ENCODE measurements at places on chromosomes 11 and 22. TPM values are rescaled to one million over a fixed set of nuclear protein-coding genes. Genes with fewer than 3 reads are reported as not detected.

DPP3 gene
- polyA plus RNA-seq, result 28.8 TPM

- no peak for DNase-seq
- no peak overlapping the region for H3K4me3 ChIP-seq
- H3K4me1 ChIP-seq, result no peaks in the 10 kb centered on the region
- H3K36me3 ChIP-seq, result no peaks in the 10 kb centered on the region
- H3K27ac ChIP-seq, result no peak overlapping the region
Measured at GRCh38 chr11:79174045-79175008, 266.5 kb downstream of the TENM4 start.

- DNase-seq, result no peak
- no peaks in the 10 kb centered on the region for H3K36me3 ChIP-seq
- H3K27me3 ChIP-seq, result no peaks in the 10 kb centered on the region
- no peak overlapping the region for H3K4me3 ChIP-seq
Measured at GRCh38 chr11:132556316-132556715, 976.0 kb downstream of the OPCML start.

DNA sequence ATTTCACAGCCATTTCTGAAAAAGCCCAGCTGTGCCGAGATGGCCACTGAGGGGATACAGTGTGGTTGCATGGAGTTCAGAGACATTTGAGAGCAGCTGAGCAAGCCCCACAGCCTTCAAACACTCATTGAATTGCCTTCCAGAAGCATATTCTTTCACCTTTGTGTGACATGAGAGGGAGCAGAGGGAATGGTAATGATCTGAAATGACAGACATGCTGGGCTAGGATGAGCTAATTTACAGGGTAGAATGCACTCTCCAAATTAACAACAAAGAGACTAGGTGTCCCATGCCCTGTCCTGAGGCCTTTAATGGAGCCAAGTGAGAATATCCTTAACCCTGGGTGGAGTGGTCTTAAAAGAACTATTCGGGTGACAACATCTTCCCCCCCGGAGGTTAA lies 585.4 kb downstream of the NELL1 start:
- H3K27ac ChIP-seq, result no peak overlapping the region
- H3K4me3 ChIP-seq, result no peak overlapping the region
- no peaks in the 10 kb centered on the region for H3K4me1 ChIP-seq

DNA sequence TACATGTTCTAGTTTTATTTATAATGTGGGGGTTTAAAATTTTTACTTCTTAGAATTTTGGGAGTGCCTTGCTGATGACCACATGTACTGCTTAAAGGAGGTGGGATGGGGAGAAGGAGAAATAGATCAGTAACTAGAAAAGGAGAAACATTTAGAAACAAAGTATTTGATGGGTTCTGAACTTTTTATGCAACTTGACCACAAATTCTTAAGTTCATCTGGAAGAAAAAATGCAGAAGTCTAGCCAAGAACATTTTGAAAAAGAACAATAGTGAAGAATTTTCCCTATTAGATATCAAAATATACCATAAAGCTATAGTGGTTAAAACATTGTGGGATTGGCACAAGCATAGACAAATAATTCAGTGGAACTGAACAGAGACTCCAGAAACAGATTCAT lies 73.3 kb upstream of the AMPD3 start:
- DNase-seq, result no peak
- no peak overlapping the region for H3K4me3 ChIP-seq
- H3K4me1 ChIP-seq, result no peaks in the 10 kb centered on the region
- H3K27ac ChIP-seq, result no peak overlapping the region
- no peaks in the 10 kb centered on the region for H3K36me3 ChIP-seq

- H3K4me1 ChIP-seq, result peaks cover 35% of the 10 kb centered on the region
- DNase-seq, result peak; percentile 63
- H3K4me3 ChIP-seq, result no peak overlapping the region
Measured at GRCh38 chr22:23218867-23219251, 38.5 kb downstream of the BCR start.

DNA sequence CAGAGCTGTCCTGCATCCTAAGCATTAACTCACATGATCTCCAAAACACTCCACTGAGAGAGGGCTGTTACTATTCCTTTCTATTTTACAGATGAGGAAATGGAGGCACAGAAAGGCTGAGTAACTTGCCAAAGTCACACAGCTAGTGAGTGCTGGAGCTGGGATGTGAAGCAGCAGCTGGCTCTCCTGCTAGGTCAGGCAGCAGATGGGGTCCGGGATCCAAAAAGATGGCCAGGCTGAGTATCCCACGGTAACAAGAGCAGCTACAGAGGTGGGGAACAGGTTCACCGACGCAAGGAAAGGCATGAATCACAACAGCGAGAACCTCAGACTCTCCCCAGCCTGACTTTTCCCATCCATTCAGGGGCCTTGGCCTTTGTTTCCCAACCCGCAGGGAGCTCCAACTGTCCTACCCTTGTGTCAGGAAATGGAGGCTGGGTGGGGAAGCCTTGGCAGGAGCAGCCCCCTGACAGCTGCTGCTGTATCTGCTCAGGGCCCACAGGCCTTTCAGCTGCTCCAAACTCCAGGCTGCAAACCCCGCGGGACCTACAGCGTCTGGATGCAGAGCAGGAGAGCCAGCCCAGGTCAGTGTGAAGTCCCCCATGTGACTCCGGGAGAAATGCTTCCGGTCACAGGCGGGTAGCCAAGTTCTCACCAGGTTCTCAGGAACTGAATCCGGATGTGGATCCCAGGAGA lies 29.5 kb downstream of the DKK3 start:
- H3K4me1 ChIP-seq, result peaks cover 20% of the 10 kb centered on the region
- peak; percentile 41 for DNase-seq
- H3K4me3 ChIP-seq, result no peak overlapping the region

DNA sequence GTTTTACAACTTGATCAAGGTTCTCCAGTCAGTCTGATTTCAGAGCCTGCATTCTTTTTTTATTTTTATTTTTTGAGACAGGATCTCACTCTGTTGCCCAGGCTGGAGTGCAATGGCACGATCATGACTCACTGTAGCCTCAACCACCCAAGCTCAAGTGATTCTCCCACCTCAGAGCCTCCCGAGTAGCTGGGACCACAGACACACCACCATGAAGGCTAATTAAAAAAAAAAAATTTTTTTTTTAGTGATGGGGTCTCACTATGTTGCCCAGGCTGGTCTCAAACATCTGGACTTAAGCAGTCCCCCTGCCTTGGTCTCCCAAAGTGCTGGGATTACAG lies 117.2 kb upstream of the NAV2 start:
- no peaks in the 10 kb centered on the region for H3K4me1 ChIP-seq
- no peak overlapping the region for H3K27ac ChIP-seq
- no peaks in the 10 kb centered on the region for H3K36me3 ChIP-seq
- DNase-seq, result no peak
- no peak overlapping the region for H3K4me3 ChIP-seq

SLC25A1 gene
- 164 TPM for polyA plus RNA-seq

DNA sequence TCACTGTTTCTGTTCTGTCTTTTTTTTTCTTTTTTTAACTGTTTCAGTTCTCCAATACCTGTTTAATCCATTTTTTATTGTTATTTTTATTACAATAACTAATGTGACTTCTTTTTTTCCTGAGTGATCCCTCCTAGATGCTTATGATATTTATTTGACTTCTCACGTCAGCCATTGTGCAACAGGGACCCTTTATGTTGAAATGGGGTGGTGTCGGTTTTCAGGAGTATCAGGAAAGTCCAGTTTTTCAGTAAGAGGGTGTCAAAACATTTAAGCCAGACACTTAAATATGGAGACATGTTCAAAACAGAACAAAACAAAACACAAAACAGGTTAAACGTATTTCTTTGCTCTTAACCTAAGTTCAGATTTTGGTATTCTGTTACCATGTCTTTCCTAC lies 418.8 kb downstream of the DYNC2H1 start:
- no peak for DNase-seq
- peaks cover 3% of the 10 kb centered on the region for H3K27me3 ChIP-seq
- no peak overlapping the region for H3K27ac ChIP-seq
- H3K4me1 ChIP-seq, result no peaks in the 10 kb centered on the region

GRCh38 chr11:72676861-72677341 lies 2.7 kb upstream of the PDE2A start:
- peaks cover 81% of the 10 kb centered on the region for H3K27me3 ChIP-seq
- H3K4me3 ChIP-seq, result no peak overlapping the region
- DNase-seq, result peak; percentile 37
- H3K27ac ChIP-seq, result no peak overlapping the region
- H3K36me3 ChIP-seq, result no peaks in the 10 kb centered on the region

DRD2 gene
- 0.66 TPM for polyA plus RNA-seq

- no peaks in the 10 kb centered on the region for H3K27me3 ChIP-seq
- no peak for DNase-seq
- H3K27ac ChIP-seq, result no peak overlapping the region
- H3K36me3 ChIP-seq, result no peaks in the 10 kb centered on the region
Measured at GRCh38 chr11:114330373-114330772, 34.2 kb downstream of the NNMT start.

PPM1F gene
- polyA plus RNA-seq, result 18.0 TPM

ADM2 gene
- polyA plus RNA-seq, result 11.2 TPM

GRCh38 chr11:99020352-99021225 lies at the start of gene CNTN5:
Gene CNTN5, plus strand, starts transcription at chr11:99020949.
- peak within 1 kb of the TSS; percentile 25 for H3K4me3 ChIP-seq
- no peak within 1 kb of the TSS for H3K27ac ChIP-seq
- H3K36me3 ChIP-seq, result no peaks in the 10 kb centered on the region
- DNase-seq, result peak; percentile 6
- H3K4me1 ChIP-seq, result no peaks in the 10 kb centered on the region

GRCh38 chr22:17241576-17242330 lies 22.5 kb upstream of the ADA2 start:
- no peak overlapping the region for H3K4me3 ChIP-seq
- DNase-seq, result no peak
- H3K27me3 ChIP-seq, result no peaks in the 10 kb centered on the region

- no peak for DNase-seq
- no peak overlapping the region for H3K4me3 ChIP-seq
- no peaks in the 10 kb centered on the region for H3K4me1 ChIP-seq
- no peak overlapping the region for H3K27ac ChIP-seq
- no peaks in the 10 kb centered on the region for H3K27me3 ChIP-seq
Measured at GRCh38 chr11:48683226-48683720, 194.7 kb downstream of the OR4A47 start.

- no peaks in the 10 kb centered on the region for H3K4me1 ChIP-seq
- H3K4me3 ChIP-seq, result no peak overlapping the region
- DNase-seq, result no peak
- H3K27ac ChIP-seq, result no peak overlapping the region
- no peaks in the 10 kb centered on the region for H3K27me3 ChIP-seq
Measured at GRCh38 chr11:86447763-86448480, 73.2 kb downstream of the CCDC81 start.
